Lung (tissue), 17 donors: ENCODE measurements at places on chromosomes 1 and 21.

DNA sequence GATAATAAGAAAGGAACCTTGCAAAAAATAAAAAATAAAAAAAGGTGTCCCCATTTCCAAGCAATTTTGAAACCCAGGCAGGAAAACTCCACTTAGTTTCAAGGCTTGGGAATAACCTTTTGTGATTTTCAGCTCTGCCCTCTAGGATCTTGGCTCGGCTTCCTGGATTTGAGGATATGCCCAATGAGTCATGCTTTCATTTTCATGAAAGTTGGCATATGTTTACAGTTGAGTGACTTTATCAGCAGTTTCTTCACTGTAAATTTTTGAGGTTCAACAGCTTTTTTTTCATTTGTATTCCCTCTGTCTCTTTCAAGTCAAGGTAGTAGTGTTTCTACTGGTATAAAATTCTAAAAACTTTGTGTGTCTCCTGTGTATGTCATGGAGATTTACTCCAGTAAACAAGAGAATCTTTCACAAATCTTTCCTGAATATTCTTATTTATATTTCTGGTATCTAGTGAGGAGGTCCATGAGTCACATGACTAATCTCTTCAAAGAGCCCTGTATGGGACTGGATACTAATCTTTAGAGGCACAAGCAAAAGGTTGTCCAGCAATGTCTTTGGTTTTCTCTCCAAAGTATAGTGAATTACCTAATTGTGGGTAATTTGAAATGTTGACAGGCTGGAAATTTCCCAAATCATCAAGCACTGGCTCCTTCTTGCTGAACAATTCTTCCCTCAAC lies 335.3 kb downstream of the BRINP2 start:
- no peak for DNase-seq

DNA sequence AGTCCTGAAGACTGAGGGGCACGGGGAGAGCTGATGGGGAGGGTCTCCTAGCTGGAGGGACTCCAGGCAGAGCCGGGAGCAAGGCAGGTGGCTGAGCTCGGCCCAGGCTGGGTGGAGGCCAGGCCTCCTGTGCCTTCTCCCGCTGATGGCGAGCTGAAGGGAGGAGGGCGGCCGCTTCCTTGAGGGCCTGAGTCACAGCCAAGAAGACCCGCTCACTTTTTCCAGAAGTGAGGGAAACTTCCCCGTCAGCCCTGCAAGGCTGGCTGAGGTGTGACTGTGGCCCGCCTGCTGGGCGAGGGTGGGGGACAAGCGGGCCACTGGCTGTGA lies 1.7 kb upstream of the VWA1 start:
- peak; percentile 70 for DNase-seq

- DNase-seq: no peak
These were observed 270.9 kb downstream of the CHRM3 start for GRCh38 chr1:239657291-239657690.

DNA sequence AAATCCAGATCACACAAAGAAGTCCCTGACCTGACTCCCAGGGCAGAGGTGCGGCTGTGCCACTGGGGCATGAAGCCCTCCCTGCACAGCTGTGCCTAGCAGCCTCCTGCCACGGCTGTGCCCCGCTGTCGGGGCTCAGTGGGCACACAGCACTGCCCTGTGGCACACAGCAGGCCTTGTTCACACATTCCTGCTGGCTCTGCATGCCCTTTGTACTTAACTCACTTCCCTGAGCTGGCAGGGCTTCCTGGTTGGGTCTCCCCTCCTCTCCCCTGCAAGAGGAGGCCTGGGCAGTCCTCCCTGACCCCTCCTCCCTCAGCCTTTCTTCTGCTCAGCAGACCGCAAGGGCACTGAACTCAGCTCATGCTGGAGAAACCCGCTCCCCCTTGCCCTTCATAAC lies 14.8 kb downstream of the LHX4 start:
- DNase-seq: no peak

- DNase-seq: no peak
These were observed 26.4 kb downstream of the LRRC8B start for GRCh38 chr1:89550995-89551394.

DNA sequence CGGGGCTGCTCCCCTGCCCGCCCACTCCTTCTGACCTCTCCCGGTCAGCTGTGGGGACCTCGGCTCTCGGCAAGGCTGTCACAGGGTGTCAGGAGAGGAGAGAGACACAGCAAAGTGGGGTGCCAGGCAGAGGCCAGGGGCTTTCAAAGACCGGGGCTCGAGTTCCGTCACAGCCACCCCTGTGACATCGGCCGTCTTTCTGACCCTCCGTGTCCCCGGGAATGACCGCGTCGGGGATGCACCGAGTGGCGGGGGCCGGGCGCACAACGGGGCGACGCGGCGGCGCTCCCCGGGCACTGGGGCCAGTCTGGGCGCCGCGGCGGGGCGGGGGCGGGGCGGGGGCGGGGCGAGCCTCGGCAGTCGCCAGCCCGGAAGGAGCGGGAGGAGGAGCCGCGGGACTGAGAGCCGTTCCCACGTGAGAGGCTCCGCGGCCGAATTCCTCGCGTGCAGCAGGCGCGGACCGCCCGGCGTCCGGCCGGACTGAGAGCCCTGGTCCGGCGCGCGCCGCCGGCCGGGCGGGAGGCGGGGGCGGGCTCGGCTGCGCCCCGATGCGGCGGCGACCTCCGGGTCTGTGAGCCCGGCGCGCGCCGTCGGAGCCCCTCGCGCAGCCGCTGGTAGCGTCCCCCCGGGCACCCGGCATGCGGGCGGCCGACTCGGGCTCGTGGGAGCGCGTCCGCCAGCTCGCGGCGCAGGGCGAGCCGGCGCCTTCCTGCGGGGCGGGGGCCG lies 229.7 kb upstream of the TMEM51 start:
- DNase-seq: peak; percentile 85

- no peak for DNase-seq
These were observed 17.1 kb downstream of the RNF220 start for GRCh38 chr1:44422161-44422560.

DNA sequence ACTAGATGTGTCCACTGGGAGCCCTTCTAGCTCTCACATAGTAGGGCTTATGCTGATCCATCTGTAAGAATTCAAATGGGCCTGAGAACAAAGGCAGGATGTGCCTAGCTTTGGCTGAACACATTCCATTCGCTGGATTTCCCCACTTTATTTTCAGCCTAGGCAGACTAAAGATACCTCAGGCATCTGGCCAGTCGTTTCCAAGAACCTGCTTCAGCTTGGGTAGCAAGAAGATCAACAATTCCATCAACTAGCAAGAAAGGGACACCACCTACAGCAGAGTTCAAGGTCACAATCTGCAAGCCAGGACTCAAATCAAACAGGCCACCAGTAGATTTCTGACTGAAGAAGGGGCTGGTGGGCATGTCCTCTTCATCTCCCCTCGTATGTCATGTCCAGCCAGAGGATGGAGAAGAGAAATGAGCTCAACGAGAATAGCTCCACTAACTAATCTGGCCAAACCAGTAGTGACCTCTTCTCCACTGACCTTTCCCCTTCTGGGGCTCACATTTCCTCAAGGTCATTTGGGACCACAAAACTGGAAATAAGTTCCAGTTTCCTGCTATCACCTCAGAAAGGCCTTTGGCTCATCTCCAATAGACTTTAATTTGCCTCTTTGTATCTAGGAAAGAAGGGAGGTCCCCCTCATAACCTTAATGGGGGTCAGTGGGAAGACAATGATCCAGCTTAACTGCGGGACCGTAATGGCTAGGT lies 14.2 kb downstream of the TXNIP start:
- no peak for DNase-seq

GRCh38 chr1:235588916-235589515 lies 60.6 kb downstream of the GNG4 start:
- no peak for DNase-seq
